ENCODE measurements at places on chromosomes 3 and 15.

- DNase-seq = no peak
Measured at GRCh38 chr3:108119398-108120104, 28.7 kb upstream of the CD47 start.

DNA sequence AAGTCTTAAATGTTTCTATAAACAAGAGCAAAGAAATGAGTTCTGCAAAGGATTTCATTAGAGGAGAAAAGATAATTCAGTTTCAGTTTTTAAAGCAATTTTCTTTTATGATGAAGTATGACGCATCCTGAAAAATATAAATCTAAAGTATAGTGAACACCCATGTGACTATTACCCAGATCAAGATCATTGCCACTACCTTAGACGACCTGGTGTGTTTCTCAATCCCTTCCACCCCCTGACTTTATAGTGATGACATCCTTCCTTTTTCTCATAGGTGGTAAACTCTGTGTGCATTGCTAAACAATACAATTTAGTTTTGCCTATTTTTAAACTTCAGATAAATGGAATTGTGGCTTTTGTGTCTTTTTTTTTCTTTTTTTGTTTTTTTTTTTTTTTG, 8.4 kb downstream of the STT3B start:
- no peak for DNase-seq

GRCh38 chr3:98172621-98173020, 6.1 kb downstream of the OR5H15 start:
- no peak for DNase-seq

DNA sequence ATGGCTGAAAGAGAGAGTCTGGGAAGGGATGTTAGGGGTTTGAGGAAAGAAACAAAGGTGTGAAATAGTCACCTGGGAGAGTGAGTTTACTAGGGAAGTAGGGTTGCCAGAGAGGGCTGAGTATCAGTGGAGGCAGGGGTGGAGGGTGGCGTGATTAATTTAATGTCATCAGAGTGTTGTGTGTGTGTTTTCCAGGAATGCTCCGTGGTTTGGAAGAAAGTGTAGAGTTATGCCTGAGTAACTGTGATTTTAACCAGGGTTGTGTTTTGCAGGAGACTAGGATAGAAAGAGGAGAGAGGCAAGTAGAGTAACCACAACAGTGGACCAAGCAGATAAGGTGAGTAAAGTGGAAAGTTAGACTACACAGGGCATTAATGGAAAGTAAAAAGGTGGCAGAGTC, 27.2 kb downstream of the PLD1 start:
- DNase-seq = no peak

DNA sequence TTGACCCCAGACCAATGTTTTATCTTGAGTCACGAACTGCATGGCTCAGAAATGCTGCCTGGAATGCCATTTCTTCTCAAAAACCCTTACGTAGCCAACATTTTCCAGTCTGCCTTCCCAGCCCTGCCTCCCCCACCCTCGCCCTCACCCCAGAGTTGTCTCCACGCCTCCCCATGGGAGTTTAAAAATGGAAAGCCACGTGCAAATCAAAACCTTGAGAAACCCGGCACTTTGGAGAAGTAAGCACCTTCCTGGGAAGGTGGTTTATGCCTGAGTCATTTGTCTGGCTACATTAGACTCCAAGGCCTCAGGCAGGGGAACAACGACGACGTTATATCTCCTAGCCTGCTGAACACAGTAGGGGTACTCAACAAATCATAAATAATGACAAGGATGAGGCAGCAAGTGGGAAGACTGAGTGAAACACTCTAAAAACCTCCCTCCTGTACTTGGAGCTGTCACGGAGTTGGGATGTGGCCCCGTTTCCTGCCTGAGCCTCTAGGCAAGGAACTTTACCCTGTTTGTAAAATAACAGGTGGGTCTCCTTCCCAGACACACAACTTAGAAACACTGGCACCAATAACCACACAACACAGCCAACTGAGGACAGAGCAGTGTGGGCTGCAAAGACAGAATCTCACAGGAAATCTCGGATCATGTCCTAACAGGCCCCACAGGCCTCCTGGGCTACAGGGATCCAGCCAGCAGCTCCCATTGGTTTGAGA, 179.1 kb downstream of the NTRK3 start:
- DNase-seq = no peak

GRCh38 chr3:45664578-45664977, 24.6 kb upstream of the SACM1L start:
- DNase-seq = peak; percentile 56

Data from lower lobe of right lung (tissue), 2 donors.